MM.1S (cell line): ENCODE measurements at places on chromosomes 2 and 18.

- no peak for DNase-seq
These were observed 89.2 kb upstream of the GLS start for GRCh38 chr2:190791347-190791975.

- no peak for DNase-seq
These were observed 78.8 kb upstream of the KCNE4 start for GRCh38 chr2:222973237-222973636.

GRCh38 chr18:46772357-46772756 lies 15.5 kb upstream of the ST8SIA5 start:
- no peak for DNase-seq

DNA sequence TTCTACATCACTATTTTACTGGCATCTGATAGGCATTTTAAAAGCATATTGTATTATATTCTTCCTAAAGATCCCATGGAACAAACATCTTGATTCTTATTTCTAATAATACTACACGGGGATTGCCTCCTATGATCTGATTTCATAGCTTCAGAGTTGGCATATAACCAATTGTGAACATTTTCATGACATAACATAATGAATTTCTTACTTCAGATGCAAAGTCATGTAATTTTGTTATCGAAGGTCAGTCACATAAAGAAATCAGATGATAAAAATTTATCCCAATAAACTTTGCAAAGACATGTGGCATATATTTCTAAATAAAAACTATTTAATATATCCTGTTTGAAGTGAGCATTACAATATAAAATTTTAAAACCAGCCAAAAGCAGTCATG lies 93.3 kb downstream of the COL5A2 start:
- DNase-seq: no peak
